ENCODE measurements at places on chromosomes 5 and 9.
A peak's percentile ranks its signal among the peaks of the same experiment; 100 is the strongest.

DNA sequence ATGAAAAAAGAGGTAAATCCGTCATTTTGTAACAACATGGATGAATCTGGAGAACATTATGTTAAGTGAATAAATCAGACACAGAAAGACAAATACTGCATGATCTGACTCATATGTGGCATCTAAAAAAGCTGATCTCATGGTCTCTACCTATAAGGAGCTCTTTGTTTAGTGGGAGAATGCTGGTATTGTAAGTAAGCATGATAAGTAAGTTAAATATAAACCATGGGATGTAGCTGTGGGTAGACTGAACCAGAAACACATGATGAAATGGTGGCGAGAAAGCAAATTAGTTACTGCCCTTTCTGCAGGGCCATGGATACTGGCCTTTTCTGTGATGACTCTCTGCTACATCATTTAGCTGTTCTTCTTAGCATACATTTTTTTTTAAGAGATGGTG is 66.4 kb upstream of the RUSC2 start:
- no peaks in the 10 kb centered on the region for H3K4me1 ChIP-seq
- no peaks in the 10 kb centered on the region for H3K36me3 ChIP-seq
- no peak overlapping the region for H3K27ac ChIP-seq
- no peak overlapping the region for H3K4me3 ChIP-seq
- H3K27me3 ChIP-seq, result peaks cover 94% of the 10 kb centered on the region

DNA sequence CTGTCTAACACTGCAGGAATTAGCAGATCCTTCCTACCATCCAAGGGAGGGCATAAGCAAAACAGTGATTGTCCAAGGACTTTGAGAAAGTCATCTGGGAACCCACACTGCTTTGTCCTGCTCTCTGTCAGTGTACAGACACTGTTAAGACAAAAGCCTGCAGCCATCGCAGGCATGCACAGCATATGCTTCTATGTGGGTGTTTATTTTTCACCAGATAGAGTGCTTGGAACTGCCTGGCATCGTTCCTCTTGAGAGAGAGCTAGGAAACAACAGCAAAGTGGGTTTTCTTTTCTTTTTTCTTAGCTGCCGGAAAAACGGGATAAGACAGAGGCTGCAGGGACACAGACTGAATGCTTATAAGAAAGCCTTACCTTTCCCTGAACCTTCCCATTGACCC is 212.3 kb downstream of the ICE1 start:
- no peak overlapping the region for H3K27ac ChIP-seq
- H3K4me1 ChIP-seq, result no peaks in the 10 kb centered on the region
- no peak for DNase-seq
- H3K27me3 ChIP-seq, result peaks cover 34% of the 10 kb centered on the region
- no peak overlapping the region for H3K4me3 ChIP-seq

GRCh38 chr5:175575301-175575700 is 82.6 kb upstream of the HRH2 start:
- H3K4me1 ChIP-seq, result no peaks in the 10 kb centered on the region
- no peak overlapping the region for H3K4me3 ChIP-seq
- H3K27ac ChIP-seq, result no peak overlapping the region
- H3K27me3 ChIP-seq, result peaks cover 63% of the 10 kb centered on the region

DNA sequence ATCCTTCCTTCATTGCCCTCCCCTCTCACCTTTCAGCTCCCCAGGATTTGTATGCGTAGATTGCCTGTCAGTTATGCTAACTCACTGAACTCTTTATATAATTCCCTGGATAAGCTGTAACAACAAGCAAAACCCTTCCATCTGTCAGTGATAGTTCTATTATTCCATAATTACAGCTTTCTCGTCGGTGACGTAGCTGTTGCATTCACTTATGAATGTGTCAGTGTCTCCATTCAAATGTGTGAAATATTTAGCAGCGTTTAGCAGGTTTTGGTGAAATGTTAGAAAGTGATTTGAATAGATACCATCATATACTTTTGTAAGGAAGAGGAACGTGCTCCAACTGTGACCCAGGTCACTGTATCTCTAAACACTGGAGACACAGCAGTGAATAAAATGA is 45.2 kb downstream of the PIP5K1B start:
- H3K27ac ChIP-seq, result no peak overlapping the region
- H3K27me3 ChIP-seq, result peaks cover 21% of the 10 kb centered on the region
- no peak for DNase-seq
- H3K36me3 ChIP-seq, result no peaks in the 10 kb centered on the region

DNA sequence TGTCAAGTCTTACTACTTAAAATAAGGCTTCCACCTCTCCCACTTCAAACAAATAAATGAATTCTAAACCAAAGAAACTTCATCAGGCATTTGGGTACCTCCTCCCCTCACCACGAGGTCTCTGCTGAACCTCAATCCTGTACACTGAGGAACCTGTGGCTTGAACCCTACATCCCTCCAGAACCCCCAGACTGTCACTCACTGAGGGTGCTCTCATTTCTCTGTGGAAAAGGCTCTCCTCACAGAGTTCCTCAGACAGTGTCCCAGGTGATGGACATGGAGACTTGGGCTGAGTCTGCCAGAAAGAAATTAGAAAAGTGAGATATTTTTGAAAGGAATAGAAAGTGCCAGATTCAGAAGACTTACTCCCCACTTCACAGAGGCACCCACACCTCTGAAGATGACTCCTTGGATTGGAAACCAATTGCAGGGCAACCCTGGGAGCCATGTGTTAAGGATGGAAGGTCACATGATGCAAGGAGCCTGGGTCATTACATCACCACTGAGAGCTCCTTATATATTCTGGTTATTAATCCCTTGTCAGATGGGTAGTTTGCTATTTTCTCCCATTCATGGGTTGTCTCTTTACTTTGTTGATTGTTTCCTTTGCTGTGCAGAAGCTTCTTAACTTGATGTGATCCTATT is 19.8 kb downstream of the MLANA start:
- H3K4me3 ChIP-seq, result no peak overlapping the region
- H3K27ac ChIP-seq, result no peak overlapping the region
- peaks cover 15% of the 10 kb centered on the region for H3K4me1 ChIP-seq
- DNase-seq, result no peak
- H3K36me3 ChIP-seq, result no peaks in the 10 kb centered on the region
- H3K27me3 ChIP-seq, result no peaks in the 10 kb centered on the region

GRCh38 chr9:92607088-92607487 is 62.8 kb downstream of the IPPK start:
- H3K36me3 ChIP-seq, result peaks cover 2% of the 10 kb centered on the region
- no peaks in the 10 kb centered on the region for H3K4me1 ChIP-seq
- H3K27me3 ChIP-seq, result no peaks in the 10 kb centered on the region
- H3K4me3 ChIP-seq, result no peak overlapping the region
- H3K27ac ChIP-seq, result no peak overlapping the region

- no peaks in the 10 kb centered on the region for H3K27me3 ChIP-seq
- DNase-seq, result no peak
- peaks cover 4% of the 10 kb centered on the region for H3K36me3 ChIP-seq
- no peak overlapping the region for H3K27ac ChIP-seq
- peaks cover 10% of the 10 kb centered on the region for H3K4me1 ChIP-seq
Observed at GRCh38 chr9:69034071-69034470, 1.5 kb upstream of the FXN start.

- no peak overlapping the region for H3K27ac ChIP-seq
- peaks cover 14% of the 10 kb centered on the region for H3K4me1 ChIP-seq
- no peak overlapping the region for H3K4me3 ChIP-seq
- H3K27me3 ChIP-seq, result no peaks in the 10 kb centered on the region
- no peak for DNase-seq
- H3K36me3 ChIP-seq, result no peaks in the 10 kb centered on the region
Observed at GRCh38 chr9:5612185-5612530, 16.7 kb upstream of the RIC1 start.

- DNase-seq, result no peak
- H3K36me3 ChIP-seq, result no peaks in the 10 kb centered on the region
- no peaks in the 10 kb centered on the region for H3K27me3 ChIP-seq
- H3K27ac ChIP-seq, result no peak overlapping the region
Observed at GRCh38 chr5:138148811-138149210, 9.6 kb upstream of the NME5 start.

DNA sequence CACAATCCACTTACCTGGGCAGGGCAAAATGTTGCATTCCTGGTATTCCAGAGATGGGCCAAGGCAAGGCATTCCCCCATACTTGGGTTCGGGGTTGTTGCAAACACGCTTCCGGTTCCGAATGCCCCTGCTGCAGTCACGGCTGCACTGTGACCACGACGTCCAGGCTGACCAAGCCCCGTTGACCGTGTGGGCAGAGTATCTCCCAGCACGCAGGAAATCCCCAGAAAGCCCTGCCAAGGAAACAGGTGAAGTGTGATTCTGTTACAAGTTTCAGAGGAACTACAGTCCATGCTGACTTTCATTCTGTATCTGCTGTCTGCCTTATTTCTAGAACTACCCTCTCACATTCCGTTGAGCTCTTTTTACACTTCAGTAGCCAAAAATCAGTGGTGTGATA is 483.0 kb downstream of the SEMA5A start:
- no peak overlapping the region for H3K27ac ChIP-seq
- no peaks in the 10 kb centered on the region for H3K27me3 ChIP-seq
- H3K4me3 ChIP-seq, result no peak overlapping the region
- H3K36me3 ChIP-seq, result peaks cover 1% of the 10 kb centered on the region

GRCh38 chr9:33460854-33461253 is 12.9 kb downstream of the NOL6 start:
- no peak overlapping the region for H3K4me3 ChIP-seq
- H3K27me3 ChIP-seq, result no peaks in the 10 kb centered on the region
- DNase-seq, result no peak
- peak overlapping the region; percentile 16 for H3K27ac ChIP-seq

- no peak for DNase-seq
- H3K4me1 ChIP-seq, result no peaks in the 10 kb centered on the region
- H3K27me3 ChIP-seq, result peaks cover 15% of the 10 kb centered on the region
- no peak overlapping the region for H3K4me3 ChIP-seq
- H3K27ac ChIP-seq, result no peak overlapping the region
Observed at GRCh38 chr9:22308177-22308576, 138.4 kb upstream of the DMRTA1 start.

DNA sequence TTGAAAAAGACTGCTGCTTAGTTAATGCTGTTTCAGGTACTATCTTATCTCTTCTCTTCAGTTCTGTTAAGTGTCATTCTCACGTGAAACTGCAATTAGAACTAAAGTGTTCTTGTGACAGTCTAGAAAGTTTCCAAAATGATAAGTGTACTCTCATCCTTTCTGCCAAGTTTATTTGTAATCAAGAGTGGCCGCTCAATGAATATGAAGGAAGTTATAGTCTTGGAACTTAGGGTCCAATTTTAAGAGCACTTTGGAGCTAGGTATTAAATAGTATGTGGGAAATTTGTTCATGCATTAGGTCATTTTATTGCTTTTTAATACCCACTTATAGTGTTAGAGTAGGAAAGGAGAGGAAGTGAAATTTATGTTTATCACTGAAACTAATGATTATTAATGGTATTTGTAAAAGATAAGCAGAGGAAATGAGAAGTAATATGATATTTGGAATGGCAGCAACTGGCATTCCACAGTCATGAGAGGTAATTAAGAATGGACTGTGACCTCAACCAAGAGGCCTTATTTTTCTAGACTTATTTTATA is 20.4 kb downstream of the XRCC4 start:
- H3K27me3 ChIP-seq, result no peaks in the 10 kb centered on the region
- no peak overlapping the region for H3K4me3 ChIP-seq
- H3K4me1 ChIP-seq, result peaks cover 6% of the 10 kb centered on the region
- no peaks in the 10 kb centered on the region for H3K36me3 ChIP-seq
- DNase-seq, result no peak

GRCh38 chr9:26802921-26803320 is 89.7 kb downstream of the CAAP1 start:
- DNase-seq, result no peak
- no peaks in the 10 kb centered on the region for H3K27me3 ChIP-seq
- H3K4me3 ChIP-seq, result no peak overlapping the region
- H3K36me3 ChIP-seq, result no peaks in the 10 kb centered on the region
- no peak overlapping the region for H3K27ac ChIP-seq

- no peak for DNase-seq
- H3K4me3 ChIP-seq, result no peak overlapping the region
- no peaks in the 10 kb centered on the region for H3K36me3 ChIP-seq
- H3K27ac ChIP-seq, result no peak overlapping the region
Observed at GRCh38 chr5:58274191-58274590, 185.7 kb downstream of the PLK2 start.

DNA sequence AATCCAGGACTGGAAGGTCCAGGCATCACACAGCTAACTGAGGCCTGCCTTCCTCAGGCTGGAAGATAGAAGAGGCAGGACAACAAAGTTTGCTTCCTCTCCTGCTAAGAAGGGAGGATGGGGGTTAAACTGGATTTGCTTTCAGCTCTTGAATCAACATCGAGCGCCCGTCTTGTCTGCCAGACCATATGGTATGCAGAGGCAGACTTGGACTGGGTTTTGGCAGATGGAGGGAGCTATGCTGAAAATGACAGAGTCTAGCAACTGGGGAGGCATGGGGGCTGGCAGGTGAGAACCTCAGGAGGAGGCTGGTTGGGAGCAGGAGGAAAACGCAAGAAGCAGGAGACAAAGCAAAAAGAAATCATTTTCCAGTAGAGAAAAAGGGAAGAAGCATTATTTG is 289.5 kb upstream of the IL12B start:
- no peak for DNase-seq
- H3K36me3 ChIP-seq, result no peaks in the 10 kb centered on the region
- H3K4me3 ChIP-seq, result no peak overlapping the region

DNA sequence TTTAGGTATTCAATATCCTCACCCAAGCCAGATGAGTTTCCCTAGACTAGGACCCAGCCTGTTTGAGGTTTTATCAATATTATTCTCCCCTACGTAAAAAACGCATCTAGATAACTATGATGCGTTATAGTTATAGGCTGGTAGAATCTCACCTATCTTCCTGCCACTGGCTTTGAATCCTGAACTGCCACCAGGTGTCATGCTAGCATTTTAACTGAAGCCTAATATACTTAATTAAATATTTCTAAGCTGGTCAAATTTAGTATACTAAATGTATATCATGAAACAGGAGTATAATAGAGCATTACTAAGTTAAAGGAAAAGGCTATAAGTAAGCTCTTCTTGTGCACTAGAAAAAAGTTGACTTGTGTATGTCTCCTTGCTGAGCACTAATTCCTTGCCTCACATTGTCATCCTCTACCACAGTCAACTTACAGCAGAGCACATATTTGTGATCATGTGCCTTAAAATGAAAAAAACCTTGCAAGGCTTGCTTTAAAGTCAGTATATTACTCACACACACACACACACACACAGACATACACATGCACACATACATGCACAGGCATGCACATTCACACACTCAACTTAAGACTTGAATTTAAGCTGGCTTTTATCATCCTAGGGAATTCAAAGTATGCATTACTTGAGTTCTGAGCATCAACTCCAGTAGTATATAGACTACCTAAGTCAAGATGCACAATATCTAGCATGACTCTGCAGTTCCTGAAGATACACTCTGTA is 303.4 kb downstream of the ADGRV1 start:
- H3K27ac ChIP-seq, result no peak overlapping the region
- no peak for DNase-seq
- no peaks in the 10 kb centered on the region for H3K36me3 ChIP-seq
